ENCODE measurements at places on chromosomes 16 and 17.

DNA sequence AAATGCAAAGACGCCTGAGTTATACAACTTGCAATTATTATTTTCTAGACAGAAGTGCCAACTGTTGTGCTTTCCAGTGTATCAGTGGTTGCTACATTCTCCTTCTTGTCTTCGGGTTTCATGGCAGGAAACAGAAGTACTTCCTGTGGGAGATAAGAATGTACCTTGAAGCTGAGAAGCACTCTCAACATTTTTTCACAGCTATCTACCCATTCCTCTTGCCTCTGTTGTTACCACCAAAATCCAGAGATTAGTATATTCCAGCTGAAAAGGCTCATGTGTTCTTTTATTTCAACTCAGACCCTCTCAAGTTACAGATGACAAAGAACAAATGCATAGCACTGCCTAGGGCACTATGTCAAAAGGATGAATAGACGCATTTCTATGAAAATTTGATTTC is 4.8 kb upstream of the ADAT1 start:
- DNase-seq = peak; percentile 40

GRCh38 chr17:16873174-16874035 is 98.5 kb downstream of the TNFRSF13B start:
- DNase-seq = peak; percentile 15

DNA sequence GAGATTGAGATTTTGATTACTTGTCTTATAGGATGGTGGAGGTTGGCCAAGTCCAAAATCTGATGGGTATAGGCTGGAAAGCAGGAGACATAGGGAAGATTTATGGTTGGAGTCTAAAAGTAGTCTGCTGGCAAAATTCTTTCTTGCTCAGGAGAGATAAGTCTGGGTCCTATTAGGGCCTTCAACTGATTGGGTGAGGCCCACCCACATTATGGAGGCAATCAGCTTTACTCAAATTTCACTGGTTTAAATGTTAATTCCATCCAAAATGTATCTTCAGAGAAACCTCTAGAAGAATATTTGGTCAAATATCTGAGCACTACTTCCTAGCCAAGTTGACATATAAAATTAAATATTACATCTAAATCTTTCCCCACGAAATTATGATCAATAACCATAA is 31.7 kb upstream of the CDH8 start:
- DNase-seq = no peak

DNA sequence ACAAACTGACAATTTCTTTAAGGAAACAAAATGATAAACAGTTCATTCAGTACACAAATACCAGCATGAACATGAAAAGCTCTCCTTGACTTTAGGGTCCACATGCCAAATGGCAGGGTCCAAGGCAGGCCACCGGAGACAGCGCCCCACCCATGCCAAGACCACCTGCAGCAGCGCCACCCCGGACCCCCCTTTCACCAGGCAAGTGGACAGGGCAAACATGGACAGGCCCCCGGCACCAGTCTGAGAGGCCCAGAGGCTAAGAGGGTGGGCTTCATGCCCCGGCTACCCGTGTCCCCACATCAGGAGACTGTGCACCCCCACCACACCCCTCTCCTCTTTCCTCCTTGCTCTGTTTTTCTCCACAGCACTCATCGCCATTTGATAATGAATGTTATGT is 14.7 kb upstream of the ASGR2 start:
- DNase-seq = no peak

DNA sequence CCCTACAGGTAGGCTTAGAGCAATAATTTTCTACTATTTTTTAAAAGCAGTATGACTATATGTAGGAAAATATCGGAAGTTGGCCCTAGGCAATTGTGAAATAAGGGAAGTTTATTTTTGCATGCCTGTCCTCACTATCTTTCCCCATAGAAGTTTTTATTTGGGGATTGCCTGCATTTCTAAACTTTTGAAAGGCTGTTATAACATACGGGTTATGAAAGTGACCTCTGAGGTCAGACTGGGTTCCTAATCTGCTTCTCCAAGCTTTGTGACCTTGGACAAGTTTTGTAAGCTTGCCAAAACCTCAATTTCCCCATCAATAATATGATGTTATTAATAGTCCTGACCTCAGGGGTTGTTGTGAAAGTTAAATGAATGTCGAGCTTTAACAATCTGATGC is 67.1 kb downstream of the ARHGAP44 start:
- DNase-seq = no peak

DNA sequence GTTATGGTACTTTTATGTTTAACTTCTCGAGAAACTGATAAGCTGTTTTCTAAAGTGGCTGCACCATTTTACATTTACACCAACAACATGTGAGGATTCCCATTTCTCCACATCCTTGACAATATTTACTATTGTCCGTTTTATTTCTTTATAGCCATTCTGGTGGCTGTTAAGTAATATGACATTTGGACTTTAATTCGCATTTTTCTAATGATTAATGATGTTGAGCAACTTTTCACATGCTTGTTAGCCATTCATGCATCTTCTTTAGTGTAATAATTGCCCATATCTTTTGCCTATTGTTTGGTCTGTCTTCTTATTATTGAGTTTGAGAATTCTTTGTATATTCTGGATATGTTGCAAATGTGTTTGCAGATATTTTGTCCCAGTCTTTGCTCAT is 114.2 kb downstream of the DNAH9 start:
- DNase-seq = no peak

DNA sequence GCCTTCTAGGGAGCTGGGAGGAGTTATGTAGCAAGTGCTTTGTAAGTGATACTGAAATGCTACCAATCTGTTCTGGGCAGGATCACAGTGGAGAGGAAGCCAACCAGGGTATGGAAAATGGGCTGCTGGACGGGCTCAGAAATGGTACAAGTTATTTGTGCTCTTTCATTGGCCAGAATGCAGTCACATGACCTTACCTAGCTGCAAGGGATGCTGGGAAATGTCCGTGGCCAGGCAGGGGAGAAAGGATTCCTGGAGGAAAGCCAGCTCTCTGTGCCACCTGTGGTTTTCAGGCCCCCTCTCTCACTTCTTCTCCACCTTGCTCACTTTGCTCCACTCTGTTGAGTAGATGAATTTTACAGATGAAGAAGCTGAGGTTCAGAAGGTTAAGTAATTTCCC is 4.8 kb downstream of the EEF2K start:
- DNase-seq = no peak

DNA sequence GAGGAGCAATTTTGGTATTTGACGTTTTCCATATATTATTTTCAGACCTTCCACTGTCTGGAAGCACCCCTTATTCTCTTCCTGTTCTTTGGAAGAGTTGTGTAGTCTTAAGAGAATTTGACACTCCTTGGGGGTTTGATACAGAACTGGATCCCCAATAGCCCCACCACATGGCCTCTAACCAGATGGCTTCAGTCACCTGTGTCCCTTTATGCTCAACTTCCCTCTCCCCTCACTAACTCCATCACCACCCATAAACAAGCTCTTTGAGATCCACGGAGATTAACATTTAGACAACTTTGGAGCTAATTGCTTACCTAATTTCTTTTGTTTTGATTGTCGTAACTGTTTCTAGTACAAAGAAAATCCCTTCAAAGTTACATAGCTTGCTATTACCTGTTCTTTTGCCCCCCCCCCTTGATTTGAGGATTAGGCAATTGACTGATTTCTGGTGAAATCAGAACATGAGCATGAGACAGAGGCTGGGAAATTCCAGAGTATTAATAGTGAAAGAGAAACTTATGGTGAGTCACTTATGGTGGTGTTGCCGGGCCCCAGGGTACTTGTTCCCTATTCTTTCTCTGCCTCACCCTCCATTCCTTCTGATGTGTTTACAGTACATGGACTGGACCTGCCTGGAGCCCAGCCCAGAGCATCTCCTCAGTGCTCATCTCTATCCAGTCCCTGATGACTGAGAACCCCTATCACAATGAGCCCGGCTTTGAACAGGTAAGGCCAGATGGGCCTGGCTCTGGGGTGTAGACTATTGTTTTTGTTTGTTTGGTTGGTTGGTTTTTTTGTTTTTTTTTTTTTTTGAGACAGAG is 7.5 kb downstream of the UBE2Z start:
- DNase-seq = peak; percentile 57

- DNase-seq = no peak
Observed at GRCh38 chr16:68529608-68529930, 9.5 kb upstream of the ZFP90 start.

DNA sequence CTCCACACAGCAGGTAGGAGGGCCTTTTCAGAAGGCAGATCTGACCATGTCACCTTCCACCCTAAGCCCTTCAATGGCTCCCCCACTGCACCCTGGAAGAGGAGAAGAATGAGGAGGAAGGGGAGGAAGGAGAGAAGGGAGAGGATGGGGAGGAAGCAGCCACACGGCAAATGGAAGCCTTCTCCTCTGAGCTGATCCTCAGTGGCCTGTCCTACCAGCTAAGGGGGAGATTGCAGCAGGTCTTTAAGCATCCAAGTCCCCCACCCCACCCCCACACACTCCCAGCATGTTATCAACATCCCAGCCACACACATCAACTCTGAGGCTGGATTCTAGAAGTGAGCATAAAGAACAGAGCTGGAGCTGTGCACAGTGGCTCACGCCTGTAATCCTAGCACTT is 46.2 kb upstream of the RBFOX3 start:
- DNase-seq = no peak

- DNase-seq = peak; percentile 84
Observed at GRCh38 chr17:21551081-21551881, 141.0 kb upstream of the KCNJ18 start.

DNA sequence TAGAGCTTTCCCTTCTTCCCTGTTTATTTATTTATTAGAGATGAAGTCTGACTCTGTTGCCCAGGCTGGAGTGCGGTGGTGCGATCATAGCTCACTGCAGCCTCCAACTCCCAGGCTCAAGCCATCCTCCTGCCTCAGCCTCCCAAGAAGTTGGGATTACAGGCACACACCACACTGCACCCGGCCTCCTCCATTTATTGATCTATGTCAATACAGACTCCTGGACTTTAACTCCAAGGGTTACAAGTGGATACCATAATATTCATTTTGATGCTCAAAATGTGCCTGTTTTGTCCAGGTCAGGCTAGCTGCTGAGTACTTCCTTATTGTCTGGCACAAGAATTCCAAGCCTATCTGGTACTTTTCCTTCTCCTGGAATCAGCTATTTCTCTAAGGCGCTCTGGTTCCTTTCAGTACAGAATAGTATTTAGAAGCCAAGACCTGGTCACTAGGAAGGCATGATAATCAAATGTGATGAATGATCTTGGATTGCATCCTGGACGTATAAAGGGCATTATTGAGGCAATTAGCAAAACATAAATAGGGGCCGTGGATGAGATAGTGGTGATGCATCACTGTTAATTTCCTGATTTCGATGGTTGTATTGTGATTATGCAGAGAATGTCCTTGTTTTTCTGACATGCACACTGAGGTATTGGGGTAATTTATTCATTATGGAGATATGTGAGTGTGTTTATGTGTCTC is 21.7 kb downstream of the IL4R start:
- DNase-seq = no peak

DNA sequence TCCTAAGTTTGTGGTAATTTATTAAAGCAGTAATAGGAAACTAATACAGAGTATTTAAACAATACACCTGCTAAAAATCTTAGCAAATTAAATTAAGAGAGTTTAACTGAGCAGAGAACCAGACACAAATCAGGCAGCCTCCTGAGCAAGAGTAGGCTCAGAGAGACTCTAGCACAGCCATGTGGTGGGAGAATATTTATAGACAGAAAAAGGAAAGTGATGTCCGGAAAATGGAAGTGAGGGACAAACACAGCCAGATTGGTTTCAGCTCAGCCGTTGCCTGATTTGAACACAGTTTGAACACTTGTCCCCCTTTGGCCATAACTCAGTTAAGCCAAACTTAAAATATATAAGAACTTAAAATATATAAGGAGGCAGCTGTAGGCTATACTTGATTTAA is 192.6 kb upstream of the PSMD7 start:
- no peak for DNase-seq

DNA sequence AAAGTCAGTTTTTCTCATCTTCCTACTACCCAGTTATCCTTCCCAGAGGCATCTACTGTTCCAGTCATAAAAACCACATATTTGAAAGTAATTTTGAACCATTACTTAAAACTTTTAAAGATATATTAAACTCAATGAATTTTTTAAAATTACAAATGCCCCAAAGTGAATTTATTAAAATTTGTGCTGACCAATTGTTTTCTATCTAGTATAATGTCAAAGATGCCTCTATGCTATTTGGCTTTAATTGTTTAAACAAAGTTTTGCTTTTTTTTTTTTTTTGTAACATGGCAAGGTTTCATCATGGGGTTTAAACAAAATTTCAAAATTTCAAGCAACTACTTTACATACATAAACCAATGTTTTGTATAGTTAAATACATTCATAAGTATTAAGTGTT is 60.7 kb downstream of the FBXL20 start:
- DNase-seq = no peak

- peak; percentile 51 for DNase-seq
Observed at GRCh38 chr17:43905985-43906852, 1.1 kb downstream of the MPP2 start.

GRCh38 chr17:7580604-7581575 is 1.5 kb downstream of the CD68 start:
- DNase-seq = no peak

- peak; percentile 63 for DNase-seq
Observed at GRCh38 chr17:48841395-48841831, 10.6 kb downstream of the CALCOCO2 start.

- DNase-seq = no peak
Observed at GRCh38 chr16:10961231-10961630, 16.9 kb downstream of the CLEC16A start.

DNA sequence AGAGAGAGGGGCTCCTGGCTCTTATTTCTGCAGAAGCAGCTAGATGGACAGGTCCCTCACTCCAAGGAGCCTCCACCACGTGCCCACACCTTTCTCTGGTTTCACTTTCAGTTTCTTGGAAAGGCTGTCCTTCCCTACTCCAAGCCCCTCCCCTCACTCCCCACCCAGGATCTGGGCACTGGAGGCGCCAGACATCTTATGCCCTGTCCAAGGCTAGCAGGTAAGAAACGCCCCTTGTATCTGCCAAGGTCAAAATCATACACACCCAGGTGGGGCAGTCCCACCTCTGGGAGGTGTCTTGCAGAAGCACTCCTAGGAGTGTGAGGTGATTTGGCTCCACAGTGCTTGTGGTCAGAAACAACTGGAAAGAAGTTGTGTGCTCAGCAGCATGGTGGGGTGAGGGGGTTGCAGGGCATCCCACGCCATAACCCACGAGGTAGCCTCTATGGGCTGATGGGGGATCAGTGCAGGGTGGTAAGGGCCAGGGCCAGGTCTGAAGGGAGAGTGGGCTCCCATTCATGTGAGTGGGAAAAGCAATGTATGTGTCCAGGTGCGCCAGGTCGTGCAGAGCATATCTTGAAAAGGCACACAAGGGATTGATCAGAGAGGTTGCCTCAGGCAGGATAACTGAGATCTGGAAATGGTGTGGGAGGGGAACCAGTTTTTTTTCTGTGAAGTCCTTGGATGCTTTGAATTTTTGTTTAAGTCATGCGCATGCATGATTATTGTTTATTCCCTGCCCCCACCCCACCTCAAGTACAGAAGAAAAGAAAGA is 31.8 kb upstream of the PRM1 start:
- DNase-seq = peak; percentile 51

DNA sequence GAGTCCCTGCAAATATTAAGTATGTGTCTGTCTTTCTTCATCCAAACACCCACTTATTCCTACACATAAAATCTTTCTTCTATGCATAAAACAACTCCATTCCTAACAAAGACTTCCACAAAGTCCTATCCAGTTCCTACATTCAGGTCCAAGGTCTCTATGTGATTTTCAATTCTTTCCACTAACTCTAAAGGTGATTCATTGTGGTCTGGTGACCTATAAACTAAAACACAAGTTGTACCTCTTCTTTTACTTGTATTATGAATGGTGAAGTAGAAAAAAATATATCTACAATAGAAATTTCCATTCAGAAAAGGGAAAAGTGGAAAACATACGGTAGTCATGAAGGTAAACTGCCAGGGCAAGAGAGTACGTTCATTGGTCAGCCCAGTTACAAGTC is 56.6 kb downstream of the USP32 start:
- no peak for DNase-seq

All from CD4-positive, alpha-beta T cell treated with Interleukin-10 for 1 hour (primary cell).